Astrocyte (in vitro differentiated cells and primary cell): ENCODE measurements at places on chromosomes 12 and 14.

- no peak for DNase-seq
These were observed 7.0 kb upstream of the KRAS start for GRCh38 chr12:25257590-25258324.

- peak; percentile 42 for DNase-seq
These were observed 235 bp downstream of the RAB2B start for GRCh38 chr14:21476523-21476924.

GRCh38 chr14:77721437-77721836 lies 13.5 kb downstream of the SLIRP start:
- DNase-seq, result no peak

DNA sequence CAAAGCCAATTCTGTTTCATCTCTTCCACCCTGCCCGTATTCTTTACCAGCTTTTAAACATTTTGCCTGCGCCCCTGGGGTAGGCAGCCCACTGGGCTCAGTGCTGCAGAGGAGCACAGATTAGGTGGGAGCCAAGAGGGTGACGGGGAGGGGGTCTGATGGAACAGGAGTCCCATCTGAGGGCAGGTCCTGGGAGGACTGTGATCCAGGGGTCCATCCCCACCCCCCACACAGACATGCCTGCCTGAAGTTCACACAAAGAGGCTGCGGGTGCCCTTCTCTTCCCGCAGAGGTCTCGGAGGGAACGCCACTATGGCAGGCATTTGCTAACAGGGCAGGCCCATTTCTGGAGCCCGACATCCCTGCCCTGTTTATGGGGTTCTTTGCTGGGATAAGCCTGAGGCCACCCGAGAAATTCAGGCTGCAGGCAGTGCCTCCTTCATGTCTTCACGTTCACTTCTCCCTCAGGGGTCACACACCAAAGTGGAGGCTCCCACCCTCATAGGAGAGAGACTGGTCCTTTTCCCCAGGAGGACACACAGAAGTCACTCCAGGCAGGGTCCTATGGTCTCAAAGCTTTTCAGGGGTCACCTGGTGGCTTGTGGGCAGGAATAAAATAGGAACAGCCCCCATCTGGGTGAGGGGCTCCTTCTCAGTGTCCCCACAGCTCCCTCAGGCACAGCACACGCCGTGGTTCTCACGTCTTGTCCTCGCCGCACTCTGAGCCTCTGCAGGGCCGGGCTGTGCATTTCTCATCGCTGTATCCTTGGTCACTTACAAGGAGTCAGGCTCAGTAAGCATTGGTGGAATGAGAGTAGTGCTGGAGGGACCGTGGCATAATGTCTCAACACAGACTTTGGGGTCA lies 12.9 kb downstream of the VASH1 start:
- DNase-seq, result no peak

- DNase-seq, result peak; percentile 80
These were observed 32.2 kb downstream of the SUSD6 start for GRCh38 chr14:69643430-69644200.

DNA sequence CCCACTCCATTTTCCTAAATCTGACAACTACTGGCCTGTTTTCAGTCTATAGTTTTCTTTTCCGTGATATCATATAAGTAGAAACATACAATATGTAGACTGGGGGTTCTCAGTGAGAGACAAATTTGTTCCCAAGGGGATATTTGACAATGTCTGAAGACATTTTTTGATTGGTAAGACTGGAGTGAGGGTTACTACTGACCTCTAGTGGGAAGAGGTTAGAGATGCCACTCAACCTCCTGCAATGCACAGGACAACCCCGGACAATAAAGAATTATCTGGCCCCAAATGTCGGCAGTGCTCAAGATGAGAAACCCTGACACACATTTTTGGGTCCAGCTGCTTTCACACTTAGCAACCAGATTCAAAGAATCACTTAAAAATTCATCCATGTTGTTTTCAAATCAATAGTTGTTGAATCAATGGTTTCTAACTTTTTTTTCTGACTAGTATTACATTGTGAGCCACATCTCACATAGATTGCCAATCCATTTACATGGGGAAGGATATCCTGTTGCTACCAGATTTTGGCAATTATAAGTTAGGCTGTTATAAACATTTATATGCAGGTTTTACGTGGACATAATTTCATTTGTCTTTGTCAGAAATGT lies 307.1 kb downstream of the RPL10L start:
- DNase-seq, result peak; percentile 2

- peak; percentile 70 for DNase-seq
These were observed 50.7 kb downstream of the TPCN1 start for GRCh38 chr12:113271853-113272561.

DNA sequence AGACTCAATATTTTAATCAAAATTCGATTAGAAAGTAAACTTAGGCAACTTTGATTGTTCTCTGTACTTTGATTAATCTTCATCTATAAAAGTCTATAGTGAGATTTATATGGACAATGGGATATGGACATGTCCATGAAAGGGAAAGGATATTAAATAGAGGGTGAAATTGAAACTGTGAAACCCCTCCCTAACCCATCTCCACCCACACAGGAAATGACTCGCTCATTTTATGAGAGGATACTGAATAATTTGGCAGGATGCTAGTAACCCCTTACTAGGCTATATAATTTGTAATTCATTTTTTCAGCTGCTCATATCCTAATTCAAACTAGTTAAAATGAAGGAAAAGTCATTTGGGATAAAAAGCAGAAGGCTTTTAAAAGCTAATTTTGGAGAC lies 328.0 kb upstream of the ATP2B1 start:
- peak; percentile 42 for DNase-seq

DNA sequence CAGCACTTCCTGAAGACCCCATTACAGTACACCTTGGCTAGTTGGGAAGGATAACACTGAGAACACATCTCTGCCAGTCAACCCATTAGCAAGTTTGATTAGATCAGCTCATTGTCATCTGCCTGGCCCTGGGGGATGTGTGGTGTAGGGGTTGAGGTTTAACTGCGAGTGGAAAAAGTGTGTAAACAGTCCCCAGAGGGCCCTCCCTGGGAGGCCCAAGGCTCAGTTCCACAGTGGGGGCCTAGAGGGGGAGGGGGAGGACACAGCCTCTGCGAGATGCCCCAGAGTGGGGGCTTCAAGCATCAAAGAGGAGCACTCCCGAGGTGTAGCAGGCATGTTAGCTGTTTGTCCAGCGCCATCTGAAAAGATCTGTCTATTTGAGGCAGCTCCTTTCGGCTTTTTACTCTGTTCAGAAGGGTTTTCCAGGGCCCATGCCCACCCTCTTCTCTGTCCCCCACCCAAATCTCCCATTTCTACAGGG lies 344 bp downstream of the LPAR5 start:
- DNase-seq, result no peak

GRCh38 chr12:124398578-124399227 lies 103.8 kb downstream of the RFLNA start:
- no peak for DNase-seq

DNA sequence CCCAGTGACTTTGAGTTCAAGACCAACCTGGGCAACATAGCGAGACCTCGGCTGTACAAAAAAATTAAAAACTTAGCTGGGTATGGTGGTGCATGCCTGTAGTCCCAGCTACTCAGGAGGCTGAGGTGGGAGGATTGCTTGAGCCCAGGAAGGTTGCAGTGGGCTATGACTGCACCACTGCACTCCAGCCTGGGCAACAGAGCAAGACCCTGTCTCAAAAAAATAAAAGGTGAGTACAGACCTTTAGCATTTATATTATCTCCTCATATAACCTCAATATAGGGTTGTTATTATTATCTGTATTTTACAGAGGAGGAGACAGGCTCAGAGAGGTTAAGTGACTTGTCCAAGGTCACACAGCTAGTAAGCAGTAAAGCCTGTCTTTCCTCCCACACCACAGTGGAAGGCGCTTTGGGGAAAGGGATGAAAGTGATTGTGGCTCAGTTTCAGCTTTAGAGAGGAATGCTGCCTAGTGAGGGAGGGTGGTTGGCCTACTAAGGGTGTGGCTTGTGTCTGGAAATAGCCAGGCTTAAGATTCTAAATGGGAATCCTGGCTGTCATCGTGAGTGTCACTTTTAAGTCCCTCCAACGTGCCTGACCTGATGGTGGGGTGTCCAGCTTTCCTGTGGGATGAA lies 7.2 kb downstream of the TPCN1 start:
- DNase-seq, result no peak

GRCh38 chr12:18358930-18359329 lies 97.6 kb downstream of the PIK3C2G start:
- no peak for DNase-seq

DNA sequence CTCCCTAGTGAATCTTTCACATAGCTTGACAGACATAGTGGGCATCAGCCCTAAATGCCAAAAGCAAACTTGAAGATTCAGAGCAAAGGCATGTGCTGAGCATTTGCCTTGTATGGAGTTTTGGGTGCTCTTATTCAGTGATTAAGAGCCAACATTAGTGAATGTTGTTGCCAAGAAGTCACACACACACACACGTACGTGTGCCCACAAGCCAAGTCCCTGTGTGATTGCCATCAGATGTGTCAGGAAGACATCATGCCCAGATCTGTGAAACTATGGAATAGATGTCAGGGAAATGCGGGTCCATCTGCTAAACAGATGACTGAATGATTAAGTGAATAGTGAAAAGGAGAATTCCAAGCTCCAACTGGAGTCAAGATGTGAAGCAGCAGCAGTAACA lies 149.0 kb downstream of the AKAP6 start:
- peak; percentile 40 for DNase-seq

DNA sequence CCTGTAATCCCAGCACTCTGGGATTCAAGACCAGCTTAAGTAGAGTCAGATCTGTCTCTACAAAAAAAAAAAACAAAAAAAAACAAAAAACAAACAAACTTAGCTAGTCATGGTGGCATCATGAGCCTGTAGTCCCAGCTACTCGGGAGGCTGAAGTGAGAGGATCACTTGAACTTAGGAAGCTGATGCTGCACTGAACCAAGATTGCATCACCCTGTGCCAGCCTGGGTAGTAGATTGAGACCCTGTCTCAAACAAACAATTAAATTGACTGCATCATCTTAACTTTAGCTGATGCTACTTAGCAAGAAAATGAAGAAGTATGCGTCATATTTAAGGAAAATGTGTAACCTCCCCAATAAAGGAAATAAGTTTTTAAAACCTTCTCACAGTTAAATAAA lies 136.6 kb upstream of the ATXN7L3B start:
- DNase-seq, result no peak

- peak; percentile 66 for DNase-seq
These were observed 105.2 kb downstream of the BBS10 start for GRCh38 chr12:76242813-76243550.

GRCh38 chr14:70971560-70971959 lies 64.3 kb downstream of the PCNX1 start:
- DNase-seq, result no peak

DNA sequence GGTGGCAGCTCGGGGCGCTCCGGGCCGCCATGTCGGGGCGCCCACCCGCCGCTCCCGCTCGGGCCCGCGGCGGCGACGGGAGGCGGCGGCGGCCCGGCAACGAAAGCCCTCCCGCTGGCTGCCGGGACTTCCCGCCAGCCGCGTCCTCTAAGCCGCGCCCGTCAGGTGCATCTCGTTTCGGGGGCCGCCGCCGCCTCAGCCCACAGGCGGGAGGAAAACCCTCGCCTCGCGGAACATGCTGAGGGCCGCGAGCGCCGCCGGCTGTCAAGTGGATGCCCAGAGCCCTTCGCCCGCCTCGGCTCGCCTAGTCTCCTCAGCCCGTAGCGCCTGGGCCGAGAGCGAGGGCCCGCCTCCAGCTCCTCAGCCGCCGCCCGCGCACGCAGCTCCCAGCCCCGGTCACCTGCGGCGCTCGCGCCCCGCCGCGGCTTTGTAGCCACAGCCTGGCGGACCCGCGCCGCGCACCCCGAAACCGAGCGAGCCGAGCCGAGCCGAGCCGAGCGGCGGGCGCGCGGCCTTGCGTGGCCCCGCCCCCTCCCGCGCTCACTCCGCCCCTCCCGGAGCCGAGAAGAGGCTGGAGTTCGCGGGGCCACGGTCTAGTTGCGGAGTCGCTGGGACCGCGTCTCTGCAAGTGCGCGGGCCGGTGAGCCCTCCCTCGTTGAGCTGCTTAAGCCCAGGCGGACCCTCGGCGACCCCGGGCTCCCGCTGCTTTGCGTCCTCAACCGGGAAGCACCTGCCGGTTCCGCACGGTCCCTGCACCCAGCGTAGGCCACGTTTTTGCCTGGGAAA lies at the start of gene EML5:
EML5 (minus strand) TSS at position 481 of the 786 bp plus-strand sequence; CDS start at position 31, 450 bp downstream.
- DNase-seq, result peak; percentile 31

DNA sequence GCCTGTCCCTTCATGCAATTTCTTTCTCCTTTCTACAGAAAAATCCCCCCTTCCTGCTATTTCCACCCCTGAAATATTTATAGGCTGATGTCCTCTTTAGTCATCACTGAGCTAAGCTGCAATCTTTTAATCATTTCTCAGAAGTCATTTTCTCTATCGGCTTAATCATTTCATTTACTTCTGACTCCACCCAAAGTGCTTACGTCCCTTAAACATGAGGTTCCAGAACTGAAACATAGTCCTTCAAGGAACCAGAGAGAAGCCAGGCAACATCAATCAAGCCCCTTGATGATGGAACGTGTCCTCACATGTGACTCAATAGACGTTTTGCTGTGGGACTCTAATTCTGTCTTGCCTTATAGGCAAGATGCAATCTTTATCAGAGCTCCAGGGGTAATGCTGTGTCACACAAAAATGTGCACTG lies 148.7 kb upstream of the KRR1 start:
- peak; percentile 96 for DNase-seq

GRCh38 chr14:62076368-62076767 lies 314.1 kb downstream of the SNAPC1 start:
- DNase-seq, result no peak

DNA sequence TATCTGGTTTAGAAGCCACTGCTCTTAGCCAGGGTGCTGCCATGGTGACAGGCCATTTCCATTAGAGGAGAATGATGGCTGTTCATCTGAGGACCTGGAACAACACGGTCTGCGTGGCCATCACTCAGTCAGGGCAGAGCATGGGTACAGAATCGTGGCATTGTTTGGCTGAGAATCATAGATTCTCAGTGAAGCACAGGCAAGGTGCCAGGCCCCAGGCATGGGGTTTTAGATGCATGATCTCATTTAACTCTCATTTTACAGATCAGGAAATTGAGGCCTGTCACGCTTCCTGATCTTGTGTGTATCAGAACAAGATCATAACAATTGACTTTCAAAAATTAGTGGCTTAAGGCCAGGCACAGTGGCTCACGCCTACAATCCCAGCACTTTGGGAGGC lies 26.8 kb upstream of the IRF2BPL start:
- no peak for DNase-seq

- no peak for DNase-seq
These were observed 9.1 kb upstream of the GLT1D1 start for GRCh38 chr12:128844031-128844635.

DNA sequence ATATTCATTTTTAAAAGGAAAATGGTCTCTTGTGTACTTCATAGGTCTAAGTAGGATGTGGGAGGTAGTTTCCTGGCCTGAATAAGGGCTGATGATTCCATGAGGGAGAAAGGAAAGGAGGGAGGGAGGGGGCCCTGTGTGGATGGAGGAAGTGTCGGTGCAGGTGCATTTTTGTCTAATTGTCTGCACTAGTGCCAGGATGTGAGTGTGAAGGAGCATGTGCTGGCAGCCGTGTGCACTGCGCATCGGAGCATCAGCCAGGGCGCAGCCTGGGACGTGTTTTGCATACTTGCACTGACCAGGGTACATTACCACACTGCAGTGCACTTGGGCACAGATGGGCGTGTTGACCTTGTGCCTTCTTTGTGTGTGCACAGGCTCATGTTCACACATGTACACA lies 29.2 kb downstream of the SMUG1 start:
- DNase-seq, result no peak
